ENCODE measurements at places on chromosomes 12 and 14.
A peak's percentile ranks its signal among the peaks of the same experiment; 100 is the strongest.

- DNase-seq, result no peak
Measured at GRCh38 chr14:99484106-99484505, 2.9 kb downstream of the CCNK start.

DNA sequence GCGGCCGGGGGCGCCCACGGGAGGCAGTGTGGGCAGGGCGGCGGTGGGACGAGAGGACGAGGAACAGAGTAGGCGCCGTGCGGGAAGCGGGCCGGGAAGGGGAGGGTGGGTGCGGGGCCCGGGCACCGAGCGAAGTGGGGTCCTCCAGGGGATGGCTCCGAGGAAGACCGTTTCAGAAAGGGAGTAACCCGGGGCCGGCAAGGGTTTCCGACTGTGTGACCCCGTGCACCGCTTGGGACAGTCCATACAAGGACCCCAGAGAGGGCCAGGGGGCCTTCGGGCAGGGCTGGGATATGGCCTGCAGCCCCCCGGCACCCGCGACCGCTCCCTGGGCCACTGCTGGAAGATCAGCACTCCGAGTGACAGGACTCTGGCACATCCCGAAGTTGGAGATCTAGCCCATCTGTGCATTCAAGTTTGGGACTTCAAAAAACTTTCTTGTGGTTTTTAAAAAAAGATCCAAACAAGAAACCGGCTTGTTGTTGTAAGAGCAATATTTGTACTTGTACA lies 448 bp downstream of the TSPAN9 start:
- peak; percentile 3 for DNase-seq

GRCh38 chr14:95460647-95461478 lies 55.6 kb downstream of the SYNE3 start:
- no peak for DNase-seq

GRCh38 chr12:12585115-12585863 lies 22.6 kb upstream of the DUSP16 start:
- DNase-seq, result no peak

GRCh38 chr14:24321212-24321975 lies 10.1 kb downstream of the LTB4R start:
- DNase-seq, result no peak

- DNase-seq, result no peak
Measured at GRCh38 chr12:113065126-113066007, 8.8 kb downstream of the DTX1 start.
